Fibroblast of skin of scalp (primary cell): ENCODE measurements at places on chromosomes 2 and 18.

- DNase-seq: no peak
Observed at GRCh38 chr2:61448229-61448628, 22.7 kb downstream of the USP34 start.

DNA sequence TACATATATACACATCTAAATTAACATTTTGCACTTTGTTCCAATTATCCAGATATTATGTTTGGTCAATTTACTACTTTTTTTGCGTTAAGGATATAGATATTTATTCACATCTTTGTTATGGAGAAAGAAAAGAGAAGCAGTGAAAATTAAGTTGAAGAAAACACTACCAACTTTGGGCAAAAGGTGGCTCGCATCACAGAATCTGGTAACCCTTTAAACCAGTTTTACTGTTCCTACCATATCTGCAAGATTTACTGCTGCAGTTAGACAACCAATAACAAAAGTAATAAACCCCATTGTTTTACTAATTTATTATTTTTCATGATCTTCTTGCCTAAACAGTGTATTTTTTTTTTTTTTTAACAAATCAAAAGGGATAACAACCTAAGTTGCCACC lies 53.6 kb downstream of the SMAD2 start:
- no peak for DNase-seq

- no peak for DNase-seq
Observed at GRCh38 chr2:101219246-101219645, 33.4 kb upstream of the CNOT11 start.

DNA sequence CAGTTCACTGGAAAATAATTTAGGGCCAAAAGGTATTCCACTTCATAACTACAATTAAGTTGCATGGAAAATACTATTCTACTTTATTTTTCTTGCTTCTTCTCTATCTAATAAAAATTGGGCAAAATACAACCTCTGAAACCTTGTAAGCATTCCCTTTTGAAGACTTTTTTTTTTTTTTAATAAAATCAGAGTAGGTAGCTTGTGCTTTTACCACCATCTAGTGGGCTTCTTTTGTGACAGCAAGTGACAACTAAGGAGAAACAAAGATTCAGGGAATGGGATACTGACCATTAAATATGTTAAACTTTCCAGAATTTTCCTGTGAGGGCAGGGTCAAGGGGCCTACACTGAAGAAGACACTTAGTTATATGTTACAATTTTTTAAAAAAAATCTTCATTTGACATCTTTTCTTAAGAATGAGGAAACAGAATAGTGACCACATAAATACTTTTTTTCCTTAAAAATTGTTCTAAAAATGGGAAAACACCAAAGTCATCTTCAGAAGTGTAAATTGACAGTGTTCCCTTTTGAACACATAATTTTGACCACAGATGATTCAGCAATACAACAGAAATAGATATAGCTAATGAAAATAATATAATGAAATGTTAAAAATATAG lies 1183.2 kb upstream of the ACVR2A start:
- DNase-seq: peak; percentile 58
